Frontal cortex (tissue), 4 donors: ENCODE measurements at places on chromosomes 12 and 14.

DNA sequence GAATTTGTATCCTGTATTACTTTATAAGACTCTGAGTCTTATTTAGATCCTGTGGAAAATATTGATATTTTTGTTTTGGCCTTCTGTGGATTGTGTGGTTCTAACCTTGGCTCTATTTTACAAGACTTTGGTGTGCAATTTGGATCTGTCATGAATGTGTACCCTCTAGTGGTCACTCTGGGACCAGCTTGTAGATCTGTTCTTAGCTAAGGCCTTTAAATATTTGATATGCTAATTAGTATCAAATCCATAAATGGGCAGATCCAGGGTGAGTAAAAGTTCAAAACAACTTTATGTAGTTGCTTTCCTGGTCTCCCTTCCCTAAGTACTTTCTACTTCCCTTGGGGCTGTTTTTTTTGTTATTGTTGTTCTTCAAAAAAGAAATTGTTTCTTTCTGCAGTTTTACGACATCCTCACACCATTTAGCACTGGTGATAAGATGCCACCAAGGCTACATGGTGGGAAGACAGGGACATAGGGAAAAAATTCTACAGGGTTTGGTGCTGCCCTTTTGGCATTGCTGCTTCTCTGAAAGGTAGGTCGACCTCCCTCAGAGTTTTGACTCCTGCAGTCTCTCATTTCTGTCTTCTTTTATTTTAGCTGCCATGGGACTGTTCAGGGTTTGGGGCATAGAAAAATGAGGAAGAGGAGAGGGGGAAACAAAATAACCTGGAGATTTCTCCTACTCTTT lies 238.5 kb downstream of the GPHN start:
- peak; percentile 4 for DNase-seq

DNA sequence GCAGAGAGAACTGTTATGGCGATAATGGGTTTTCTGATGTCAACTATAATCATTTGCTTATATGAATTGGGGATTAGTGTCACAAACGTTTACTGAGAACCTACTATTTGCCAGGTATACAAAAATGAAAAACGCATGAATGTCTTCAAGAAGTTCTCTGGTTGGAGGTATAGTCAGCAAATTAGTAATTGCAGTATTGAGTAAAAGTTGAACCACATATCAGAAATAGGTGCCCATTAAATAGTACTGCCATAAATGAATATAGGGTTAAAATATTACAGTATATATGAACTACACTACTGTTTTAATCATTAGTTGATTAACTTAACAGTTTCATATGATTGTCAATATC lies 60.0 kb downstream of the PTPRB start:
- no peak for DNase-seq

DNA sequence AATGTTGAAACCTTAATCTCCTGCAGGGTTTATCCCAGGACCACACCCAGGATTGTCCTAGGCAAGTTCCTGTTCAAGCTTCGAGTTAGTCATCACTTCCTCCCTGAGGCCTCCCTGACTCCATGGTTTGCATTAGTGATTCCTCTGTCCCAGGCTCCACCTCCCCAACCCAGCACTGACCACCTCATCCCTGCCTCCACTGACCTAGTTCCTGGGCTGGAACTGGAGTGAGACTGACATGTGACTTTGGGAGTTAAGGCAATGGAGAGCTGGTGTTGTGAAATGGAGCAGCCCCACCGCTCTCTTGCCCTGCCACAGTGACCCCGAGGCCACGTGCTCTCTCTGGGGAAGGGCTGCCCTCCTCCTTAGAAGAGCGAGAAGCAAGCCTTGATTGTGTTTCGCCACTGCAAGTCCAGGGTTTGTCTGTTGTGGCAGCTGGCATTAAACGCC lies 15.8 kb upstream of the DTX1 start:
- no peak for DNase-seq

GRCh38 chr14:37150414-37150813 lies 22.0 kb downstream of the SLC25A21 start:
- no peak for DNase-seq

DNA sequence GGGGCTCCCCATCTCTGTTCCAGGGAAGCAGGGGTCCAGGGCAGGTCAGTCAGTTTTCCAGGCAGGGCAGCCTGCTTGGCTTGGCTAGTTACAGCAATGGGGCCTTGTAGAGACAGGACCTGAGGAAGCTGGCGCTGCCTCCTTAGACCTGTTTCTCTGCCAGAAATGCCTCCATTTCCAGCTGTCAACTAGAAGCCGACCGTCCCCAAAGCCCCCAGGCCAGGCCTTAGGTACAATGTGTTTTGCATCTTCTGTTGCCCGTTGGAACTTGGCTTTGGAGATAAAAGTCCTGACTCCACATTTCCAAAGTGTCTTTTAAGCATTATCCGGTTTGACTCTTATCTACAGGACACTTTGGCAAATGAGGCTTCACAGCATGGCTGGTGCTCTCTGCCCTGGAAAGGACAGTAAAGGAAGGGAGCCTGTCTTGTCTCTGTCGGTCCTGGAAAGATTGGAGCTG lies 42.6 kb downstream of the KRT80 start:
- DNase-seq: no peak

DNA sequence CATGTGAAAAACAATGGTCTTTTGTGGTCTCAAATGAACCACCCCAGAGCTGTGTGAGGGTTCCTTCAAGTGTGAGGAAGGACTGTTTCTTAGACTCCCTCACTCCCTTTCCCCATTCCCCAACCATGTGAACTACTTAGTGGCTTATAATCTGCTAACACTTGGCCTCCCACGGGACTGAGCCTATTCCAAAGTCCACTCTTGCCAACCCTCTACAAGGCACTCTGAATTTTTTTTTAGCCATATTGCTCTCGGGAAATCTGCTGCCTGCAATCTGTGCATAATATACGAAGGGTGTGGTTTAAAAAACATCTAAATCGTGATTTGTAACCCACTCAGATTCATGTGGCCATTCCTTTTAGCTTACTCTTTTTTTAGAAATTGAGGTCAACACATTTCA lies 2.6 kb downstream of the SVOP start:
- DNase-seq: no peak

DNA sequence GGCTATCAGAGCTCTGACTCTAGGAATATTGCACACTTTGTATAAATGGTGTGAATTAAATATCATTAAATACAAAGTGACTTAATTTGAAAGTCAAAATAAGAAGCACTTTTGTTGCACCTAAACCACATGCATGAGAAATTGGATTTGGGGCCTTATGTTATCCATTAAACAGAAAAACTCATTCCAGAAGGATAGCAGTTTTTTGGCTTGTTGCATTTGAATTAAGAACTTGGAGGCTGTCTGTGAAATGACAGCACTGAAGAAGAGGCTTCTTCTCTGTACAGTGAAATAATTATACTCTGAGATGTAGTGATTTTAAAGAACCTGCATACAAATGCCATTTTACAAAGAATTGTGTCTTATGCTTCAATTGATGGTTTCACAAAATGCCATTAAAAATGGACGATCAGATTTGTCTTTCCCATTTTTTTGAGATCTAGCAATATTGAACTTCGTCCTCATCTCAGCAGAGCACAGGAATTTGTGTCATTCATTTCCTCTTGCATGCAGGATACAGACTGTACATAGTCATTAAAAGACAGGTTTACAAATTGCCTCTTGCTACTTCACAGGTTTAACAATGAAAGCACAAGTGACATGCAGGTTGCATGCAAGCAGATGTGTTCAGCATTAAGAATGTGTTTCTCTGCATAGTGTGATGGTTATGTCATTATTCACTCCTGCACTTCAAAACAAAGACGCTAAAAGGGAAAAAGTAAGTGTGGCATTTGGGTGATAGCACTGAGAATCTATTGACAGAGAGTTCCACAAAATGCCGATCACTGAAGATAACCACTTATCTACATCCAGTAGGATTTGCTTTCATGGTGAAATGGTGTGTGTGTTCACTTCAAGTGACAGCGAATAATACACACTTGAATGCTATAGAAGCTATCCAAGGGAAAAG lies 35.9 kb upstream of the PYGL start:
- DNase-seq: no peak

DNA sequence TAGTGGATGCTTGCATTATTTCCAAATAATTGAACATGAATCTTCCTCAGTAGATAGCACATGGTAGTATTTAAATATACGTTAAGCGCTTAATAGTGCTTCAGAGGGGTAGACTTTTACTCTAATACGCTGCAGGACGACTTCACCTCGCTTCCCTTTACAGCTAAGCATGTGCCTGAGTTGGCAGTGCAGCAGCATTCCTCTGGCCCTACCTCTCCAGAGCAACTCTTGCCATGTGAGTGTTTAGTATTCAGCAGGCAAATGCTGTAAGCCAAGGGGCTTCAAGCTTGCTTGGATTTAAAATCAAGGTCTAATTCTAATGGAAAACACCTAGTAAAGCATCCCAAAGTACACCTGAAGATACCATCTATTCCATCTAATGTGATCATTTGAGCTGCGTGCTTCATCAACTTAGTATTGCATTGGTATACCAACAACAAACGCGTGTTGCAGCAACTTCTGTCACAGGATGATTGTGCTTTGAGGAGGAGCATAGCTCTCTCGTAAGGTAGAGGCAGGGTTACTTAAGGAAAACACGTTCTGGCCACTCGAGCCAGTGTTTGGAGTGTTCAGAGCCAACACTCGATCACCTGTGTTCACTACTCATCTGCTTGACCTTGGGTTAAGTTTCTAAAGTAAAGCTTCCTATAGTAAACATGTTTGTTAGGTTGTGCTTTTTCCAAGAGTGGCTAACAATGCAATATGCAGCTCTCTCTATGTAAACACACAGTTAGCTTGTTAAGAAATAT lies 60.6 kb downstream of the PIWIL1 start:
- no peak for DNase-seq

GRCh38 chr14:94113490-94113889 lies 3.0 kb downstream of the IFI27 start:
- DNase-seq: no peak

GRCh38 chr12:115574826-115575225 lies 702.7 kb downstream of the MED13L start:
- DNase-seq: no peak

GRCh38 chr14:97453991-97454390 lies 656.8 kb downstream of the VRK1 start:
- DNase-seq: no peak

GRCh38 chr12:2294651-2295475 lies 242.1 kb downstream of the CACNA1C start:
- no peak for DNase-seq
